ENCODE measurements at places on chromosomes 3 and 15.

- no peak for DNase-seq
Measured at GRCh38 chr15:90859234-90860131, 8.9 kb upstream of the FURIN start.

DNA sequence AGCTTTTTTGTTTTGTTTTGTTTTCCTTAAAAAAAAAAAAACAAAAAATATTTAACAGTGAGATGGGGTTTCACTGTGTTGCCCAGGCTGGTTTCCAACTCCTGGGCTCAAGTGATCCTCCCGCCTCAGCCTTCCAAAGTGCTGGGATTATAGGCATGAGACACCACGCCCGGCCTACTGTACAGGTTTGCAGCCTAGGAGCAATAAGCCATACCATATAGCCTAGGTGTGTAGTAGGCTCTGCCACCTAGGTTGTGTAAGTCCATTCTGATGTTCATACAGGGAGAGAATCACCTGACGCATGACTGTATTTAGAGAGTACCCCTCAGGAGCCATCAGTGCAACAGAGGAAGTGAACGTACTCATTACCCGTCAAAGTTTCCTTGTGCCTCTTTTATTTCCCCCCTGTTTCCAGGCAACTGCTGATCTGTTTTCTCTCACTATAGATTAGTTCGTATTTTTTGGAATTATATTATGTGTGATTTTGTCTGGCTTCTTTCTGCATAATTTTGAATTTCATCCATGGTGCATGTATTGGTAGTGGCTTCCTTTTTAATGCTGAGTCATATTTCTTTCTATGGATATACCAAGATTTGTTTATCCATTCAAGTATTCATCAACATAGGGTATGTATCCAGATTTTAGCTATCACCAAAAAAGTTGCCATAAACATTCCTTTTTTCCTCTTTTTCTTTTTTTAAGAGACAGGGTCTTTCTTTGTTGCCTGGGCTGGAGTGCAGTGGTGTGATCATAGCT lies 9.9 kb downstream of the ACAD9 start:
- no peak for DNase-seq

DNA sequence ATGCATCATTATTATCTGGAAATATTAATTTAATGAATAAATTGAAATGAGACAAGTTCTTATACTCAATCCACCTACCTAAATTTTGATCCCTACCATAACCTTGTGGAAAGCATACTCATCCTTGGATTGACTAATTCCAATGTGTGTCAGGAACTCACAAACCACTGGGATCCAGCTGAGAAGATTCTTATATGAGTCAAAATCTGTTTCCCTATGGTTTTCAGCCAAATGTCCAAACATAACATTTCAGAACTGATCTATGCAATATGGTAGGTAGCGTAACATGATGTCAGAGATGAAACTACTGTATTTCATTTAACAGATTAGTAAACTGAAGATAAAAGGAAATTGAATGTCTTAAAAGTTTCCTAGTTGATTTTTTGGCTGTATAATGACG lies 250.0 kb downstream of the PLOD2 start:
- DNase-seq = no peak

GRCh38 chr3:154235330-154235729 lies 89.0 kb downstream of the DHX36 start:
- no peak for DNase-seq

GRCh38 chr3:191151653-191152052 lies 47.4 kb upstream of the OSTN start:
- DNase-seq = no peak

- DNase-seq = no peak
Measured at GRCh38 chr3:54274607-54275006, 152.3 kb downstream of the CACNA2D3 start.
